A549 treated with RU486 at 1 μM for 4 hours (cell line): ENCODE measurements at places on chromosomes 5 and 9. TPM values are rescaled to one million over a fixed set of nuclear protein-coding genes. Genes with fewer than 3 reads are reported as not detected.

The FBP2 gene
- total RNA-seq: 0.07 TPM in 1 of 5 replicates, not detected in the others

The PPIP5K2 gene
- total RNA-seq: 10.9 to 25.9 TPM (median 24.3 TPM) in 5 replicates

The PCDHB9 gene
- 0.03 to 0.06 TPM in 2 of 5 replicates, not detected in the others for total RNA-seq

The SLC45A2 gene
- total RNA-seq: not detected in 5 replicates

The FOXD4L5 gene
- 0.05 to 0.10 TPM in 2 of 5 replicates, not detected in the others for total RNA-seq

The FBN2 gene
- total RNA-seq: 11.8 to 18.5 TPM (median 17.3 TPM) in 5 replicates
